ENCODE measurements at places on chromosomes 12 and 14.

- no peak for DNase-seq
Measured at GRCh38 chr12:24049728-24050127, 100.3 kb upstream of the SOX5 start.

DNA sequence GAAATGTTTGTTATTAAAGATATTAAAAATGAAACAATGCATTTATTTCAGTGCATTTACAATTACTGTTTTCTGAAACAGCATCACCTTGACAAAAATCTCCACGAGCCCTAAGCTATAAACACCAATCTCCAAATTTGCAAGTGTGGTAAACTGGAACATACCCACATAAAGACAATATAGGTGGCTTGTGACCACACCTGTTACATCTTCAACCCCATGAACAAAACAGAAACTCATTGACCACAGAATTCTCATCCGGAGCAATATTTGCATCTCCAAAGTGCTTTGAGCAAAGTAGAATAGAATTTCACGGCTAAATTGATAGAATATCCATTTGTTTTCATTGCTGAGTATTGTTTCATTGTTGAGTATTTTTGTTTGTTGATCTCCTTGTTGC, 375.2 kb upstream of the FLRT2 start:
- DNase-seq: no peak

GRCh38 chr12:54214553-54215406, 26.0 kb upstream of the SMUG1 start:
- peak; percentile 84 for DNase-seq

- DNase-seq: no peak
Measured at GRCh38 chr12:124408822-124409517, 114.1 kb downstream of the RFLNA start.

- peak; percentile 73 for DNase-seq
Measured at GRCh38 chr12:94101738-94102660, 46.4 kb upstream of the PLXNC1 start.

DNA sequence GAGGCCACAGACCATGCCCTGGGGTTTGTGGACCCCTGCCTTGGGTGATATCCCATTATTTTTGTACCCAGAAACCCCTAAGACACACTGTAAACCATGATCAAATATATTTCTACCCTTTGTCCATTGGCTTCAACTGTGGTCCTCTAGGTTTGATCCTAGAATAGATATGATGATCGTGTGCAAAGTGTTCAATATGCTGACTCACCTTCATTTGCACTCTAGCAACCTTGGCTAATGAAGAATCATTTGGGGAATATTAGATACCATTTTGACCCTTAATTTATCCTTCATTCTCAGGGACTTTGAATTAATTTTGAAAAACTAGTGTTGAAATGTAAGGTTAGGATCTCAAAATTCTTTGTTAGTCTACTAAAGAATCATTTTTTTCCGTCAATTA, 73.1 kb upstream of the RAP1B start:
- no peak for DNase-seq

GRCh38 chr12:23686095-23686494, 263.4 kb downstream of the SOX5 start:
- DNase-seq: no peak

- DNase-seq: no peak
Measured at GRCh38 chr12:65279369-65280112, 1.1 kb downstream of the MSRB3 start.

- DNase-seq: no peak
Measured at GRCh38 chr12:91991399-91992187, 154.1 kb downstream of the BTG1 start.

DNA sequence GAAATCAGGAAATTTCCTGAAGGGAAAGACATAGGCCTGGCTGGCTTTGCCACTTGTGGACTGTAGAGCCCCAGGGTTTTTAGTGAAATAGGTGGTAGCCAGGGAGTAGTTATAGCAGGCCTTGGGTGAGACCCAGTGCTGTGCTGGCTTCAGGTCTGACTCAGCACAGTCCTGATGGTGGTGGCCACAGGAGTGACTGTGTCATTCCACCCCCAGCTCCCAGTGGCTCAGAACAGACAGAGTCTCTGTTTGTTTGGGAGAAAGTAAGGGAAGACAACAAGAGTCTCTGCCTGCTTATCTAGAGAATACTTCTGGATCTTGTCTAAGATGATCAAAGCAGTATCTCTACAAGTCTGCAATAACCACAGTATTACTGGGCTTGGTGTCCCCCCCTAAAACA, 27.5 kb upstream of the OR6J1 start:
- no peak for DNase-seq

DNA sequence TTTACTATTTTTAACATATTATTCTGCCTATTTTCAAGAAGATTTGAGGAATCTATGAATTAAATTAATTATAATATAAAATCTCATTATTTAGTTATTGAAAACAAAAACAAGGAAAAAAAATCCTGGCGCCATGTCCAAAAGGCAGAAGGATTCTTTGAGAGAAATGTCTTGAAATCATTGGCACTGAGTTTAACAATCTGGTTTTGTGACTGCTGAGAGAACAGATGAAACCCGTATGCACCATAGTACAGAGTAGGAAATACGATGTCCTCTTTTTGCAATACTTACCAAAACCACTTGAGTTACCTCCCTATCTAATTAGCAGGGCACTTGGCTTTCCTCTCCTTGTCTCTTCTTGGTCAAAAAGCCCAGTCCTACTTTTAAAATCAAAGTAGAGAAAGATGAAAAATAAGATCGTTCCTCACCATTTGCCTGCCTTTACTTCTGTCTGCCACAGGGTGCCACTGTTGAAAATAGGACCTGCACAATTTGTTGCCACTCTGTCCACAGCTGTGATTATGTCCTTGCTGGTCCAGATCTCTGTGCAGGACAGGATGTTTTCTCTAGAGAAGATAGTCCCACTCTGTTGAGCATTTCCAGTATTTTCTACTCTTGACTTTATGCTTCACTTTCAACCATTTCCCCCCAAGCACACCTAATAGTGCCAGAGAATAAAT, 179.7 kb downstream of the PDZRN4 start:
- no peak for DNase-seq

GRCh38 chr12:58919231-58920101, 838 bp downstream of the LRIG3 start:
- no peak for DNase-seq

DNA sequence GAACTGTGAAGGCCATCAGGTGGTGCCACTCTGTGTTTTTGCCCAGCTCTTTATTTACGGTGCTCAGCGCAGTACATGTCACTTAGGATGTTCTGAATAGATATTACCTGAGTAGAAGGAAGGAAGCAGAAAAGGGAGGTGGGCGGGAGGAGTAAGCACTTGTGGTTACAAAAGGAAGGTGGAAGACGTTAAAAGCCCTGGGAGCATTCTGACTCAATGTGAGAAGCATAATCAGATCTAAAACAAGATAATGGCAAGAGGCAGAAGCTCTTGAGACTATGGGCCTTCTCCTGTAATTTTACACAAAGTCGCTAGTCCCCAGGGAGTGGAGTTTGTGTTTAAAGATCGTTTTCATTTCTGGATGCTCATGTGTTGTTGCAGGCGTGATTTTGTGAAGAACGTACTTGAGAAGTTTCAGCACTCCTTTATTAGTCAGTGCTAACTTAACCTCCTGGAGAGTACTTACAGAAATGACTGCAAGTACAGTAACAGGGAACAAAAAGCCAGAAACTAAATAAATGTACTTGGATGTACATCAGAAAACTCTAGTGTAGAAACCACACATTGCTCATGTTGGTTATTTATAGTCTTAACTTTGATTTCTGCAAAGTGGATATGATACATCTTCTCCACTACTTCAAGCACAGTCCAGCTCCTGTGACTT, 1523.5 kb downstream of the AACS start:
- DNase-seq: no peak

- DNase-seq: no peak
Measured at GRCh38 chr12:54189198-54189539, 384 bp upstream of the SMUG1 start.
